ENCODE measurements at places on chromosomes 1 and 21.

GRCh38 chr1:57632401-57632800, 208.5 kb upstream of the DAB1 start:
- no peak for DNase-seq
- H3K36me3 ChIP-seq, result no peaks in the 10 kb centered on the region
- no peaks in the 10 kb centered on the region for H3K27me3 ChIP-seq
- H3K27ac ChIP-seq, result no peak overlapping the region

- no peaks in the 10 kb centered on the region for H3K4me1 ChIP-seq
- H3K36me3 ChIP-seq, result no peaks in the 10 kb centered on the region
- no peaks in the 10 kb centered on the region for H3K27me3 ChIP-seq
These were observed 71.0 kb downstream of the ACTL8 start for GRCh38 chr1:17826165-17826488.

- DNase-seq, result no peak
- H3K4me1 ChIP-seq, result no peaks in the 10 kb centered on the region
These were observed at the start of gene KRTAP10-1 for GRCh38 chr21:44539991-44540666. KRTAP10-1 (minus strand) TSS chr21:44540195; CDS start chr21:44540150, 45 bp downstream.

- peak overlapping the region; percentile 42 for H3K4me3 ChIP-seq
- no peak overlapping the region for H3K27ac ChIP-seq
- 0 out of 2 replicates have a peak, but pooled peaks cover 4% of the 10 kb centered on the region for H3K4me1 ChIP-seq
- no peak for DNase-seq
These were observed 67.3 kb upstream of the LAPTM5 start for GRCh38 chr1:30824736-30825429.

- H3K4me1 ChIP-seq, result no peaks in the 10 kb centered on the region
- no peak overlapping the region for H3K27ac ChIP-seq
- DNase-seq, result no peak
These were observed 103.6 kb upstream of the GPR52 start for GRCh38 chr1:174344162-174344561.

GRCh38 chr1:24925082-24925779, 4.8 kb downstream of the RUNX3 start:
- H3K4me1 ChIP-seq, result peaks cover 4% of the 10 kb centered on the region
- 0 out of 3 replicates have a peak overlapping the region, but pooled peaks have one; percentile 30 for H3K4me3 ChIP-seq
- no peak for DNase-seq
- H3K27me3 ChIP-seq, result peaks cover 34% of the 10 kb centered on the region
- H3K27ac ChIP-seq, result no peak overlapping the region

- H3K27me3 ChIP-seq, result no peaks in the 10 kb centered on the region
- no peak overlapping the region for H3K4me3 ChIP-seq
- H3K27ac ChIP-seq, result no peak overlapping the region
- H3K36me3 ChIP-seq, result no peaks in the 10 kb centered on the region
- DNase-seq, result peak; percentile 17
These were observed 52.4 kb upstream of the LRP8 start for GRCh38 chr1:53380296-53380695.
